ENCODE measurements at places on chromosomes 2 and 18.

DNA sequence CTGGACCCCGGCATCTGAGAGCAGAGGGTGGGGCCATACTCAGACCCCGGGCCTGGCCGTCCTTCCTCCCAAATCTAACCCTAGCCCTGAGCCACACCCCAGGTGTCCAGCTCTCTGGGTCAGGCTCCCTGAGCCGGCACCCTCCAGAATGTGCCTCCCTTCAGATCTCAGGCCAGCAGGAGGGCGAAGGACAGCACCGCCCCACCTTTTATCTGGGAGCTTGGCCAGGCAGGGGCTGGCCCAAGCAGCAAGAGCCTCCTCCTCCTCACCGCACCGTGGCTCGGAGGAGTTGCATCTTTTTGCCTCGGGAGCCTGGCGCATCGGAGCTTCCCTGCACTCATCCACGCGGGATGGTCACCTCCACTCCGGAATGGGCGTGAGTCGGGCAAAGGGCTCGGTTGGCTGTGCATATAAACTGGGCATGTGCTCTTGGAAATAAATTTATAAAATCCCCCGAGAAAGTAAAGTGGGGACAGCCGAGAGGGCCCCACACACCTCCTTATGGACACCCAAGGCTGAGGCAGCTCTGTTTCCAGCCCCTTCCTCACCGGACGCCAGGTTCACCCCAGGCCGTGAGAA lies 69.1 kb upstream of the CTDP1 start:
- no peak for DNase-seq

- no peak for DNase-seq
Observed at GRCh38 chr2:236938126-236938525, 147.6 kb upstream of the COPS8 start.

DNA sequence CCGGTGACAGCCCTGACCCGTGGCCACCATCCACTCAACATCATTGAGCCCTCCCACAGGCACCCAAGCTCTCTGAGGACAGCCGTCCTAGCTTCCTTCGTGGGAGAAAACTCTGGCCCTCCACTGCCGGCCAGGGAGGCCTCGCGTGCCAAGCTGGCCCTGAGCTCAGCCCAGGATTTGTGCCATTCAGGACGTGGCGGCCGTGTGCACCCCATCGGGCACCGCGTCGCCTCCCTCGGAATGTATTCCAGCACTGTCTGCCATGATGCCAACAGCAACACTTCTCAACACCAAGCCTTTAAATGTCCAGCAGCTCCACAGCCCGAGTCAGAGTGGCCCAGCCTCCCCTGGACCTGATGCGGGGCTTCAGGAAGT lies 35.7 kb downstream of the ZNF516 start:
- DNase-seq: no peak

GRCh38 chr2:149741646-149742045 lies 154.1 kb upstream of the MMADHC start:
- DNase-seq: no peak

DNA sequence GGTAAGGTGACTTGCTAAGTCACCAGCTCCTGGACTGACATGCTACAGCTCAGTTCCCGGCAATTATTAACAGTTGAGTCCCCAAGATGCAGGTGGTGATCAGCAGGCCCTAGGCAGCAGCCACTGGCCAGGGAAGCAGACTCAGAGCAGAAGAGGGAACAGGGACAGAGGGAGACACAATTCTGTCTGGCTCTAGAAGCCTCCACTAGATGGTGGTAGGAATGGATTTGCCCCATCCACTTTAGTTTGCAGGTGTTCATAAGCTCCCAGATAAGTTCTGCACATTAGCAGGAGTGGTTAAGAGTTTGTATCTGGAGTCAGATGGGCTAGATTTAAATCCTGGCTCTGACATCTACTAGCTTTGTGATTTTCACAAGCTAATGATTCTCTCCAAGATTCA lies 25.5 kb upstream of the SLC1A4 start:
- no peak for DNase-seq

- no peak for DNase-seq
Observed at GRCh38 chr2:85231952-85232351, 95.8 kb downstream of the TGOLN2 start.

DNA sequence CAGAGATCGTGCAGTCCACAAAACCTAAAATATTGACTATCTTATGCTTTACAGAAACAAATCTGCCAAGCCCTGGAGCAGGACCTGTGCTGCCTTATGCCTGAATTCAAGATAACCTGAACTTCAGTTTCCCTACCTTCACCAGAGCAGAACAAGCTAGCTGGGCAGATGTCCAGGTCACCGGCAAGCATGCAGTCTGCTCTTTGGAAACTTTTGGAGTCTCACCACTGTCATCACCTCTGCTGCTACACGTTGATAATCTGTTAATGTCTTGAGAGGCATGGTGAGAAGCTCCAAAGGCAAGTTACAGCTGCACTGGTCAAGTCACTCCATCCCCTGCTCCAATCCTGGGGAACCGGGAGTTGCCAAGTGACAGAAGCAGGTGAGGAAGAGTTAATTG lies 354.2 kb downstream of the RBM43 start:
- no peak for DNase-seq

DNA sequence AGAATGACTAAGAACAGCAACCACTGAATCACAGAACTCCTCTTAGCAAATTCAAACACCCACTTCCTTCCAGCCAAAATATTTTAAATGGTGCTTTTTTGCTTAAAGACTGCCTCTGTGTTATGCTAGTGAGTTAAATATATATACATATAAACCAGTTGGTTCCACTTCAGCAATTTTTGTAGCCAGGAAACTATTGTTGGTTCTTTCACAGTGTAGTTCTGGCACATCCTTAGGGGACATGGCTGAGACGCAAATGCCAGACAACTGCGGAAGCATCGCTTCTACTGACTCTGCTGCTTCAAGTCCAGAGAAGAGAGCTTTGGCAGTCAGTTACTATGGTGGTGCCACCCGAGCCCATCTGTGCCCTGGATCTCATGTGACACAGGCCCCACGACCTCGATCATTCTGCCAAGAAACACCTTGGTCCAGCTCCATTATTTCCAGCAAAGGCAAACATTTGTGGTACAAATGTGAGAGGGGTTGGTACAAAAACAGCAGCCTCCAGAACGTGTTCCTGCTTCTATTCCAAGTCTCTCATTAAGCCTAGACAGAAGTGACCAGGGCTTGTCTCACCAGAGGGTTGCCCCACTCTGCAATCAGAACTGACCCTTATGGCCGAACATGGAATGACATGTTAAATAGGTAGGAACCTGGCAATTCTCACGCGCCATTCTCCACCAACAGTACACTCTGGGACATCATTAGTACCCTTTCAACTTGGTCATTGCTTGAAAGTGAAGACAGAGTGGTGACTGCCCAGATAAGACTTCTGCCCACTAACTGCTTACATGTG lies 117.8 kb upstream of the NRP2 start:
- no peak for DNase-seq
